ENCODE measurements at places on chromosomes 7 and 10.
A peak's percentile ranks its signal among the peaks of the same experiment; 100 is the strongest.

DNA sequence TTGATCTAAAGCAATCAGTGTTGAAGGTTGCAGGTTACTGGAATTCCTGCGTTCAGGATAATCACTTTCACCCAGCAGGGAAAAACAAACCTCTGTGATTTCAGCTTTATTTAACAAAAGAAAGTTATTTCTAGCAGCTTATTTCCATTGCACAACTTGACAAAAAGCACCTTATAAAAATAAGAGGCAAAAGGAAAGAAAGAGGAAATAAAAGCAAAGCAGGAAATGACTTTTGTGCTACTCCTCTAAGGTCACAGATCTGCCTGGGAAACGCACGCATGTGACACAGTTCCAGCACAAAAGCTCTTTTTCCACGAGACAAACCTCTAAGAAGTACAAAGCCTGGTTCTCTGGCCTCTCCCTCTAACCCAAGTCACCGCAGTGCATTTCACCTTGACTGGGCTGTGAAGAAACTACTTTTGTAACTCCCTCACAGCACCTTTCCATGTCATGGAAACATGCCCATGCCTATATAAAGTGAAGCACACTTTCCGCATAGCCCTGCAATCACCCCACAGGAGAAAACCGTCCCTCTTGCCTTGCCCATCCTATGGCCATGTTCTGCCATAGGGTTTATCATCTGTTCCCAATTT is 870 bp downstream of the ANK3 start:
- DNase-seq, result peak; percentile 17

GRCh38 chr7:48074204-48074654 is 14.8 kb upstream of the UPP1 start:
- DNase-seq, result no peak

DNA sequence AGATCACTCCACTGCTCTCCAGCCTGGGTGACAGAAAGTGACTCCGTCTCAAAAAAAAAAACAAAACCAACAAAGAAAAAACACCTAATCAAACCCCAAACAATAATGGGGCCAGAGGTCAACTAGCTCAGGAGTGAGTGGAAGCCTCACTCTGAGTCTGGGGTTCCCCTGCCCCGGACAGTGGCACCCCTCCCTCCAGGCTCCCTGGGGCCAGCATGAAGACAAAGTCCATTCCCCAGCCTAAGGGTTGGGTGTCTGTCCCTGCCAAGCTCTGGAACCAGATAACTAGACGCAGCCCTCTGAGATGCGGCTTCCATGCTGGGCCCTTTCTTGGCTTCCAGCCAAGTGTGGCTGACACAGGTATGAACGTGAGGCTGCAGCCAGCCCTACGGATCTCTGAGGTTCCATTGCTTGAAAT is 1.7 kb upstream of the FUOM start:
- no peak for DNase-seq

- no peak for DNase-seq
These were observed 9.1 kb upstream of the PPP1R9A start for GRCh38 chr7:94898340-94898739.

DNA sequence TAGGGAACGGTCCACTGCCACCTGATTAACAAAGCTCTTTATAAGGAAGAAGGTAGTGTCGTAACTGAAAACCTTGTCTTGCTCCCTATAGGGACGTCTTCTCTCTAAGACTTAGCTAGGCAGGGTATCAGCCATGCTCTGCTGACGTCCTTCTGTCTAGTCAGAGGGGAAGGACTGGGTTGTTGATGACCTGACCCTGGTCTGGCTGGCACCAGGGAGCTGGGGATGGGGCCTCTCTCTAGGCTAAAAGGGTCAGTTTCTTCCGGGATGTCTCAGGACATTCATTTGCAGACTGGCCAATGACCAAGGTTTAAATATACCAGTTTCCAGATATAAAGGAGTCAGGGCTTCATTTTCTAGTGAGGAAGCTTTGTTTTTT is 9.6 kb downstream of the CYP17A1 start:
- no peak for DNase-seq

- no peak for DNase-seq
These were observed 135.1 kb upstream of the GHITM start for GRCh38 chr10:84004221-84004620.

GRCh38 chr7:50214126-50214670 is 90.3 kb upstream of the IKZF1 start:
- DNase-seq, result no peak

DNA sequence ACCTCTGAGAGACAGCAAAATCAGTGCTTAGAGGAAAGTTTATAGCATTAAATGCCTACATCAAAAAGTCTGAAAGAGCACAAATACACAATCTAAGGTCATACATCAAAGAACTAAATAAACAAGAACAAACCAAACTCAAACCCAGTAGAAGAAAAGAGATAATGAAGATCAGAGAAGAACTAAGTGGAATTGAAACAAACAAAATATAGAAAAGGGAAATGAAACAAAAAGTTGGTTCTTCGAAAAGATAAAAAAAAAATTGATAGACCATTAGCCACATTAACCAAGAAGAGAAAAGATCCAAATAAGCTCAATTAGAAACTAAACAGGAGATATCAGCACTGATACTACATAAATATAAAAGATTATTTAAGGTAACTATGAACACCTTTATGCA is 280.0 kb upstream of the NRG3 start:
- DNase-seq, result no peak

GRCh38 chr7:147915781-147916180 is 674.8 kb upstream of the C7orf33 start:
- no peak for DNase-seq

DNA sequence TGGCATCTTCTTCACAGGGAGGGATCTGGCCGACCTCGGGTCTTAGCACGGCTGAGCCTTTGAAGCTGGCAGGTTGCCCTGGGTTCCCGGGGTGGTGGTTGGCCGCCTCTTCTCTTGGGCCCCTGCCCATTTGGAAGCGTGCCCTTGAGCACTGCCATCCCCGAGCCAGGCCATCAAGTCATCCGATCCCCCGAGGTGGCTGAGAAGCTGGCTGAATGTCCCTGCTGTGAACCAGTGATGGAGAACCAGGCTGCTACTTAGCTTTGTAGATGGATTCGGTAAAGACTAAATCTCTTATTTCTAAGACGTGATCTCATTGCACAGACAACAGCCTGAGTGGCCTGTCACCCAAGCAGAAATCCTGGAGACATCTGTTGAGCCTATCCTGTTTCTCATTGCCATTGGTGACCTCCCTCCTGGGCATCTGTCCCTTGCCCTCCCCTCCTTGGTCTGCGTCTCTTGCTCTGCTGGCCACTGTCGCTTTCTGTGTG is 74.3 kb downstream of the GRK5 start:
- no peak for DNase-seq

- no peak for DNase-seq
These were observed 61.7 kb downstream of the PTF1A start for GRCh38 chr10:23253780-23254179.

- DNase-seq, result no peak
These were observed 22.5 kb upstream of the BTBD16 start for GRCh38 chr10:122248356-122249302.

DNA sequence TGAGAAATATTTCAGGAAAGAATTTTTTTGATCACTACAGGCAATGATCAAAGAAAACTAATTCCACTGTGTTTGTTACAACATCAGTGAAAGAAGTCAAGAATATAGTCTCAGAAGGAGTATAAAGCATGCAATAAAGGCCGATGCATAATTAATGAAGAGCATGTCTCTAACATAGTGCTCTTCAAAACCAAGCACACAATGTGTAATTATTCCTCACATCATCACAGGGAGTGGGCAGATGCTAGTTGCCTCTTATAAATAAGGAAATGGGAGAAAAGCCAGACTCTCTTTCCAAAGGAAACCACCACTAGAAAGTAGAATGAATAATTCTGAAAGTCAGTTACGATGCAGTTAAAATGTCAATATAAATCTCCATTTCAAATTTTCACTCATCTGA is 220.1 kb downstream of the TEX36 start:
- no peak for DNase-seq

GRCh38 chr7:128831178-128831993 is 1.2 kb downstream of the FLNC start:
- no peak for DNase-seq

DNA sequence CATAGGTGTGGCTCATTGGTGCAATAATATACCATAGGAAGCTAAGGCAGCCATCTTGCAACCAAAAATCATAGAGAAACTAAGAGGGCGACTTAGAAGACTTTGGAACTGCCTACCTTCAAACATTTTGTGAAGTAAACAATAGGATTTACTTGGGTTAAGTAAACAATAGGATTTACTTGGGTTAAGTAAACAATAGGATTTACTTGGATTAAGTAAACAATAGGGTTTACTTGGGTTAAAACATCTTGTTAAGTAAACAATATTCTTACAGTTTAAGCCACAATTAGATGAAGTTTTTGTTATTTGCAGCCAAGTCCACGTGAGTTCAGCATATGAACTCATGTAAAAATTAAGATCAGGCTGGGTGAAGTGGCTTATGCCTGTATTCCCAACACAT is 722.4 kb upstream of the AUTS2 start:
- no peak for DNase-seq

GRCh38 chr7:111833466-111833865 is 271.2 kb upstream of the IMMP2L start:
- DNase-seq, result no peak

- DNase-seq, result no peak
These were observed 548.9 kb upstream of the FZD8 start for GRCh38 chr10:36191009-36191408.

DNA sequence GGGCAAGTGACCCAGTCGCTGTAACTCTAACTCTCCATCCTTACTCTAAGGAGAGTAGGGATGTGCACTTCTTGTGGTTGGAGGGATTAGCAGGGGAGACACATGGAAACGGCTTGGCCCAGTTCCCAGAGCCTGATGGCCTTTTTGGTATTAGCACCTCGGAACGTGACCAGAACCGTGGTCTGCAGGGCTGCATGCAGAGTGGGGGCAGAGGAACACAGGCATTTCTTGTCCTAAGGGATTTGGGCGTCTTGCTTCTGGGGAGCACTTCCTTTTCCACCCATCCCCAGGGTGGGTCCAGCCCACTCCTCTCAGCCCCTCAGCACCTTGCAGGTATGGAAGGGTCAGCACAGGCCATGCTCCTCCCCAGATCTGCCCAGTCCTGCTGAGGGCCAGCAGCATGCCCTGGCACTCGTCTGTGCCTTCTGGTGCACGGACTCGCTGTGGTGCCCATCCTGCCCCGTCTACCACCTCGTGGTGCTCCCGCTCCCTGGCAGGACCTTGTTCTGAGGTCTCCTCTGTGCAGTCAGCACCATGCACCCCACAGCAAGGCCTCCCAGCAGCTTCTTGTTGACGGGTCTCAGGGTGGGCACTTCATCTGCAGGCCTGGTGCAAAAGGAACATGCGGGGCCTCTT is 109.6 kb downstream of the ACTR3B start:
- DNase-seq, result no peak

DNA sequence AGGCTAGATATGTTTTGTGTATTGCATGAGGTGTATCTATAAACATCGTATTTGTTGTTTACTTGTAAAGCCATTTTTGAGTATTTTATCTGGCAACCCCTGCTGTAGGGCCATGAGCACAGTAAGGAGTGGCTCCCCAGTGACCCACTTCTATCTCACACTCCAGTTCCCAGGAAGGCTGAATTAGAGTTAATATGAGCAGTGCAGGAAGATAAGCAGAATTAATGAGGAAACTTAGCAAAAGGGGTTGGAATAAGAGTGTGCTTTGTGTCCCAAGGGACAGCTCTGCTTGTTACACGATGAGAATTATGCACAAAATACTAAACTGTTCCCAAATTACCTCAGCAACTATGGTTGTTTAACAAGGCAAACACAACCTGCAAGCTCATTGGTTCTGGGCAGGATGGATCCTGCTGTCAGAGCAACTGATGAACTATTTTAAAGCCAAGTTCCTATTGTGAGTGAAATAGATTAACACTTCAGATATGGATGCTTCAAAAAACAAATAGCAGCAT is 1005.8 kb downstream of the NRG3 start:
- no peak for DNase-seq

DNA sequence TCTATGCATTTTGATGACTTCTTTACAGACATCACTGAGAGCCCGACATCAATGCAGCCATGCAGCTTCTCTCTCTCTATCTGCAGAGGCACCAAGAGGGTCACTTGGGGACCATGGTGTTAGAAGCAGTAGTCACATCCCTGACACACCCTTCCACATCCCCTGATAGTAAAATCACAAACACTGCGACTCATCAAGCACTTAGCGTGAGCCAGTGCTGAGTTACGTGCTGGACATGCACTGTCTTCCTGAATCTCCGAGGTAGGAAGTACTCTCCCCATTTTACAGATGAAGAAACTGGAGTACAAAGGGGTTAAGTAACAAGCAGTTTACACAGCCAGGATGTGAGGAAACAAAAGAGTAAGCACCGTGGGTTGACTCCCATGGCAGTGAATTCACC is 109.2 kb downstream of the OSBPL3 start:
- no peak for DNase-seq

DNA sequence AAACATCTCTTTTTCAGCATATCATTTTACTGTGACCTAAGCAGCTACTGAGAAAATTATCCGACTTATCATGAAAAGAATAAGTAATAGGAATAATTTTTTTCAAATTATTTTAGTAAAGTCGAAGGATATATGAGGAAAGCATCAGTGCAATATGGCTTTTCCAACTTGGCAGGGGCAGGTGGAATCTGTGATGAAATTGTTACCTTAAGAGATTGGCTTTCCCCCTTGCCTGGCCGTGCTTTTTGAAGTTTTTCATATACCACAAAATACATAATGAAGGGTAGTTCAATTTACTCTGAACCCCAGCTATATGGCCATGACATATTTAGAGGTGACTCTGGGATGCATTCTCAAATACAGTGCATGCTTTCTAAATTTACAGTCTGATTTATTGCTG is 87.2 kb upstream of the MKX start:
- DNase-seq, result no peak

DNA sequence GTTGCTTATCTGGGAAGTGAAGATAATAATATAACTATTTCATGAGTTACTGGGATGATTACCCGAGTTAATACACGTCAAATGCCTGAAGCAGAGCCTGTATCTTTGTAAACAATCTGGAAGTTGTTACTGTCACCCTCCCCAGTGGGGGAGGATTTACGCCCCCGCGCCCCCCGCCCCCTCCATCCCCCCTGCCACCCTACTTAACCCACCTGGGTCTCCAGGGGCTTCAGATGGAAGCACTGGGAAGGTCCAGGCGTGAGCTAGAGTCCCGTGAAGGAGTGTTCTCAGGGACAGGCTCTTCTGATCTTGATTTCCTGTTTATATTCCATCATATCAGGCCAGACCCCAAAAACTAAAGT is 691 bp upstream of the PPA1 start:
- no peak for DNase-seq

- DNase-seq, result no peak
These were observed 376.7 kb downstream of the GLRX3 start for GRCh38 chr10:130512936-130513335.

DNA sequence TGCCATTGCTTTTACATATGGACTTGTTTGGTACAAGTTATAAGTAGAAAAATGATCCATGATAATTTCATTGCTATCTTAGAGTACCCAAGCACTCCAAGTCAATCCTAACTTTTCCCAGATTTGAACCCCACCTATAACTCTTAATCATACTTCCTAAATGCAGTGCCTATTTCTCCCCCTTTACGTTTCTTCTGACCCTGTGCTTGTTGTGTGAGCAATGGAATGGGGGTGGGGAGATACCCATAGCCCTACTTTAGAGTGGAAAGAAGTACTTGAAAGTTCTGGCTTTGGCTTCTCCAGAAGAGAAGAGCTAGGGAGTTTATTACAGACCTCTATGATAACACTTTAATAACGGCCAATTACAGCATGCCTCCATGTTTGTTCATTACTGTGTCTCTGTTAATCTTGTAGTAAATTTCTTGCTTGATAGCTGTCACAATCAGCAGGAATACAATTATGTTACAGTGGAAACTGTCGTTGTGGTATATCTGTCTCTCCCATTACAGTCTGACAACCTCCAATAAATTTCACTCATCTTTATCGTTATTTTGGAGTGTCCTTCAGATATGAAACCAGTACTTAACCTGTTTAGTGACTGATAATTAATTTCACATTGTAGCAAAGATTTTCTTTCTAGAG is 34.0 kb downstream of the CNPY1 start:
- DNase-seq, result no peak

Data from activated CD4-positive, alpha-beta T cell treated with anti-CD3 and anti-CD28 coated beads for 48 hours (primary cell).